ENCODE measurements at places on chromosomes 7 and 10. TPM values are rescaled to one million over a fixed set of nuclear protein-coding genes. Genes with fewer than 3 reads are reported as not detected.

DNA sequence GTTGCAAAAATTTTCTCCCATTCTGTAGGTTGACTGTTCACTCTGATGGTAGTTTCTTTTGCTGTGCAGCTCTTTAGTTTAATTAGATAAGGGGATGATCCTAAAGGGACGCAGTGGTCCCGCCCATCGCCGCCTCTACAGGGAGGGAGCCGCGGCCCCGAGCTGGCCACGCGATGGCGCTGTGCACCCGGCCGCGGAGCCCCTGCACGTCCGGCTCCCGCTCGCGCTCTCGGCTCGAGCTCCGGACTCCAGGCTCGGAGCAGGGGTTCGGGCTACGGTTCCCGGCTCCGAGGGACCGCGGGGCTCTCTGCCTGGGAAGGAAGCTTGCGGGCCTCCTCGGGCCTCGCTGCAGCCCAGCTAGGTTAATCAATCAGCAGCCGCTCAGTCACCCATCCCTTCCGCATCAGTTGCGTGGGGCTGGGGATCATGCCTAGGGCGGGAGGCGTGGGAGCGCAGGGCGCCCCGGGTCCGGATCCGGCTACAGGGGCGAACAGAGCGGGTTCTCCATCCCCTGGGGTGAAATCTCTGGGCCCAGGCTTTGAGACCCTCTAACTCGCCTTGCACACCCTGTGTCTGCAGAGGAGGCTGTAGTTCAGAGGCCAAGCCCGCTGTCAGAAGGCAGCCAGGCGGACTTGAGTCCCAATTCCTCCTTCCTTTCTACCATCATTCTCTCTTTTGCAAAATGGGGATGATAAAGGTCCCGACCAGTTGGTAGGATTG is 97.9 kb downstream of the WDR11 start:
- peak; percentile 88 for DNase-seq

GRCh38 chr10:49500412-49500811 is 38.5 kb downstream of the ERCC6 start:
- no peak for DNase-seq

COL1A2 gene
- 149 TPM for total RNA-seq

- no peak for DNase-seq
These were observed 32.6 kb upstream of the ZNRF2 start for GRCh38 chr7:30251708-30252329.

- DNase-seq = no peak
These were observed 3.2 kb downstream of the FIS1 start for GRCh38 chr7:101241443-101242349.

DNA sequence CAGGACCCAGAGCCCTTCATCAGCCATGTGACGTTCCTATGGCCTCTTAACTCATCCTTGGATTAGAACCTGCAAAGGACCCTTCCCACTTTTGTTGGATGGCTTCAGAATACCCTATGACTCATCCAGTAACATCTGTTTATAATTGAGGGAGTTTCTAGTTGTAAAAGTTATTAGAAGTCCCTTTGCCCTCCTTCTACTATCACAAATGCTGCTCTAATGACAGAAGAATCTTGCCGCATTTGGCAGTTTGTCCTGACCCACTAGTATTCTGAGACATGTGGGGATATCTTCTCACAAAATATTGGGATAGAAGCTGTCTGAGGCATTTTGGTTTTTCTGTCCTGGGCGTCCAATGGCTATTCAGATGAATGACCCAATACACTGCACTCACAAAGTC is 251.8 kb upstream of the TMEM72 start:
- DNase-seq = no peak

RP9 gene
- total RNA-seq = 11.3 TPM

DNA sequence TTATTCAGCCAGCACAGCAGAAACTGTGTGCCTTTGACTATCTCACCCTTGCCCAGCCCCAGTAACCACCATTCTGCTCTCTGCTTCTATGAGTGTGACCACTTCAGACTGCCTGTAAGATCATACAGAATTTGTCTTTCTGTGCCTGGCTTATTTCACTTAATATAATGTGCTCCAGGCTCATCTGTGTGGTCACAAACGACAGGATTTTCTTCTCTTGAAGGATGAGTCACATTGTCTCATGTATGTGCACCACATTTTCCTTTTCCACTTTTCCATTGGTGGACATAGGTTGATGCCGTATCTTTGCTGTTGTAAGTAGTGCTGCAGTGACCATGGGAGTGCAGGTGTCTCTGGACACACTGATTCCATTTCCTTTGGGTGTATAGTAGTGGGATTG is 122.5 kb upstream of the LANCL2 start:
- no peak for DNase-seq

HECW1 gene
- total RNA-seq = 0.50 TPM

- DNase-seq = no peak
These were observed 175.4 kb downstream of the SORCS3 start for GRCh38 chr10:104816501-104816900.

GRCh38 chr10:44921506-44921905 is 10.4 kb downstream of the TMEM72 start:
- no peak for DNase-seq

TMEM229A gene
- total RNA-seq = not detected

FEZF1 gene
- not detected for total RNA-seq

ATOH7 gene
- total RNA-seq = 0.16 TPM

- DNase-seq = no peak
These were observed 60.8 kb downstream of the RHOBTB1 start for GRCh38 chr10:60883187-60883586.

- no peak for DNase-seq
These were observed 359.5 kb downstream of the PLXDC2 start for GRCh38 chr10:20175719-20176118.

- DNase-seq = peak; percentile 96
These were observed 252.7 kb upstream of the MBL2 start for GRCh38 chr10:53025172-53025711.

GRCh38 chr10:122316224-122316884 is 45.3 kb downstream of the BTBD16 start:
- no peak for DNase-seq

DNA sequence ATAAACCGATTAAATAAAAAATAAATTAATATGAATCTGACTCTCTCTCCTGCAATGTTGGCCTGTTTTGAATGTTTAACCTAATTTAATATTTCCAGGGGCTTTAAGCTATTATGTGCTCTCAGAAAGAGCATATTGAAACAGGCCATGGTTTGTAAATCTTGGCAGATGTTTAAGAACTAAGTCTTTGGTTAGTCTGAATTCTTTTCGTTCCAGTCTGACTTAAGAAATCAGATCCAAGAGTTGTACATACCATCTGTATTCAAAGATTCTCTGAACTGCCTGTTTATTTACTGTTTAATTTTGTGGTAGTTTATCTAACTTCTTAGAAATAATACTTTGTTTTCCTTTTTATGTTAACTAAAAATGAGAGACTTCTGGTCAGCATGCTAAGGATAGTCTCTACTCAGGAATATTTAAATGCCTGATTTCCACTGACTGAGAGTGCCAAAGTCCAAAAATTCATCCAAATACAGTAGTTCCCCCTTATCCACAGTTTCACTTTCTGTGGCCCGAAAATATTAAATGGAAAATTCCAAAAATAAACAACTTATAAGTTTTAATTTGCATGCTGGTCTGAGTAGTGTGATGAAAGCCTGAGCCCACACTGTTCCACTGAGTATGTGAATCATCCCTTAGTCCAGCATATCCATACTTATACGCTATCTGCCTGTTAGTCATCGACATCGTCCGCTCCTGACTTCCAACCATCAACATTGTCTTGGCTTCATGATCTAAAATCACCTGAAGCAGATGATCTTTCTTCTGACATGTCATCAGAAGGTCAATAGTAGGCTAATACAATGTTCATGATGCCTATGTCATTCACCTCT is 238.1 kb upstream of the CSTF2T start:
- no peak for DNase-seq

DNA sequence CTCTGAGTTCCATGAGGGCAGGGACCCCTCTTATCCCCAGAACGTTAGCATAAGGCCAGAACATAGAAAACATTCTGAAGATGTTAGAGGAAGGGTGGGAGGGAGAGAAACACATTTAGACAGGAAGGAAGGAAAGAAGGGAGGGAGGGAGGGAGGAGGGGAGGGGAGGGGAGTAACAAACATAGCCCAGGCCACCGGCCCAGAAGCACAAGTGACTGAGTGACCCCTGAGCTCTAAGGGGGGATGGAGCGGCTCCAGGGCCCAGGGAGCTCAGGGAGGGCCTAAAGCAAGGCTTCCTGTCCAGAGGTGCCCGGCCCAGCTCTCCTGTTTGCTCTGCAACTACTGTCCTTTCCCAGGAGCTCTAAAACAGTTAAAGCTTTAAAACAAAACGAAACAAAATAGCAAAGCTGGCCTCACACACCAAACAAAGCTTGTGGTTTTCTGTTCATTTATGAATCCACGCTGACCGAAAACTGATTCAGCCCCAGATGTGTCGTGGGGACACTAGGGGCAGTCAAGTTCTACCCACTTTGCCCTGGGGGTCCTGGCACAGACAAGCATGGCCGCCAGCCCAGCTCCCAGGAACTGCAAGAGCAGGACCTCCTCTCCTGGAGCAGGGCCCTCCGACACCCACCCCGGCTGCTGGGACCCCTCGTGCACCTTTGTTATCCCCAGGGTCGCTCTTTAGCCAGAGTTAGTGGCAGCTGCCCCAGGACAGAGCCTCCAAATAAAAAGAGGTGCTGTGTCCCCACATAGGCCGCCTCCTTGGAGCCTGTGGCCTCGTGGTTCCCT is 496.2 kb upstream of the FOXK1 start:
- peak; percentile 37 for DNase-seq

UTF1 gene
- total RNA-seq = not detected

PPP1R3C gene
- total RNA-seq = 20.3 TPM
